Colonic mucosa (tissue), 4 donors: ENCODE measurements at places on chromosomes 7 and 10. TPM values are rescaled to one million over a fixed set of nuclear protein-coding genes. Genes with fewer than 3 reads are reported as not detected.
A peak's percentile ranks its signal among the peaks of the same experiment; 100 is the strongest.

DNA sequence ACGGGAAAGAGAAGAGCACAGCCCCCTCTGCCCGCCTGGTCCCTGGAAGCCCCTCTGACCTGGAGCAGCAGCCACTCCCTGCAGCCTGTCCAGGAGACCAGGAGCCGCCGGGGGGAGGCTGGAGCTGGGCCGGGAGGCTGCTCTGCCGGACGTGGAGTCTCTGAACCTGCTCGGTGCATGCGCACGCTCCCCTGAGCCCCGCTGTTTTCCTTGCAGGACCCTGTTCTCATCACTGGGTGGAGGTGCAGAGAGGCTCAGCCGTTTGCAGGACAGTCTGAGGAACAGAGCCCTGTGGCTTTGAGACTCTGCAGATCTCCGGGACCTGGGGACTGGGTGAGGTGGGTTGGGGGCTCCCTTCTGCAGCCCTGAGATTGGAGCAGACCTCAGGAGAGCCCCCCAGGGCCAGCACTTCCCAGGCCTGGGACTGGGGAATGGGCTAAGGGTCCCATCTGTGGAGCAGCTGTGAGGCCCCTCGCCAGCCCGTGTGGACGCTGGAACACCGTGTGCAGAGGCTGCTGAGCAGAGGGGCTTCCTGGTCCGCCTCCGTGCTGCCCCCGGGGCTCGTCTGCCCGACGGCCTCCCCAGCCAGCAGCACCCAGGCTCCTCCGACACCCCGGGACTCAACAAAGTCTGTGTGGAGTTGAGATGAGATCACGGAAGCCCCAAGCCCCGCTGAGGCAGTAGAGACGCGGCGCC, 48.5 kb upstream of the ADGRA1 start:
- H3K4me3 ChIP-seq: no peak overlapping the region
- peaks cover 7% of the 10 kb centered on the region for H3K27me3 ChIP-seq
- H3K4me1 ChIP-seq: no peaks in the 10 kb centered on the region

GRCh38 chr7:155998766-155999630, 186.7 kb upstream of the SHH start:
- H3K4me1 ChIP-seq: no peaks in the 10 kb centered on the region
- no peak overlapping the region for H3K4me3 ChIP-seq
- H3K36me3 ChIP-seq: no peaks in the 10 kb centered on the region

GRCh38 chr10:71473671-71474599, 77.2 kb downstream of the CDH23 start:
- no peaks in the 10 kb centered on the region for H3K27me3 ChIP-seq
- no peak overlapping the region for H3K27ac ChIP-seq

- no peaks in the 10 kb centered on the region for H3K4me1 ChIP-seq
- no peak overlapping the region for H3K27ac ChIP-seq
- no peak overlapping the region for H3K4me3 ChIP-seq
Measured at GRCh38 chr7:70670288-70670687, 461.7 kb upstream of the GALNT17 start.

PDZD7 gene
- 0.19 TPM for total RNA-seq

GRCh38 chr10:70587045-70587658, 15.4 kb downstream of the PRF1 start:
- no peaks in the 10 kb centered on the region for H3K36me3 ChIP-seq
- no peak overlapping the region for H3K27ac ChIP-seq
- no peak overlapping the region for H3K4me3 ChIP-seq
- no peak for DNase-seq
- H3K4me1 ChIP-seq: no peaks in the 10 kb centered on the region
- no peaks in the 10 kb centered on the region for H3K27me3 ChIP-seq

DNA sequence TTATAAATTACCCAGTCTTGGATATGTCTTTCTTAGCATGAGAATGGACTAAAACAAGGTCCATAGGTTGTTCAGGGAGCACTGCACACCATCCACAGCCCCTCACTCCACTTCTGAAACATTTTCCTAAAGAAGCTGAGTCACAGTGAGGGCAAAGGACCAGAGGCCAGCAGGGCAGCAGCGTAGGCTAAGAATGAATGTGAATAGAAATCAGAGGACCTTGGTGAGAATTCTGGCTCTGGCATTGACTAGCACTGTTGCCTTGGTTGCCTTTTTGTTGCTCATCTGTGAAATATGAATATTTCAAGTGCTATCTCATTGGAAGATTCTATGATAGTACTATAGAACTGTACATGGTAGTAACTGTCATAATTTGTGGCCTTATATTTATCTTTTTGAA, 41.7 kb upstream of the TOMM7 start:
- H3K27ac ChIP-seq: no peak overlapping the region
- DNase-seq: no peak
- H3K4me3 ChIP-seq: no peak overlapping the region

DRGX gene
- total RNA-seq: 0.16 TPM

DNA sequence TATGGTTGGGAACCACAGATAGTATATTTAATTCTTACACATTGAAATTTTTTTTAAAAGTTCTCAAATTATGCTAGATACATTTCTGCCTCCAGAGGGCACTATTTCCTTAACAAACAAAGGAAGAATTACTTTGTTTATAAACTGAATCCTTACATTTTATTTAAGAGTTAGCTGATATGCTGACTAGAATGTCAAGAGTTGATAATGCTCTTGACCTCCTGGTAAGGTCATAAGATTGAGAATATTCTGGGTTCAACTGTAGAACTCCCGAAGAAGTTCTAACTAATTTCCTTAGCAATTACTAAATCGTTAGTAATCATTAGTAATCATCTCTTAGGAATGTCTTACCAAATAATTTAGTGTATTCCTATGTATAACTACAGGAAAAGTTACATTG, 95.3 kb upstream of the CYP26C1 start:
- no peaks in the 10 kb centered on the region for H3K4me1 ChIP-seq
- no peaks in the 10 kb centered on the region for H3K36me3 ChIP-seq
- H3K4me3 ChIP-seq: no peak overlapping the region
- H3K27ac ChIP-seq: no peak overlapping the region
- DNase-seq: no peak

- H3K4me3 ChIP-seq: no peak overlapping the region
- no peak for DNase-seq
- H3K4me1 ChIP-seq: peaks cover 4% of the 10 kb centered on the region
- H3K36me3 ChIP-seq: no peaks in the 10 kb centered on the region
- H3K27ac ChIP-seq: no peak overlapping the region
Measured at GRCh38 chr7:33909318-33909717, 4.0 kb downstream of the BMPER start.

GRCh38 chr7:610531-611280, 91.1 kb upstream of the PDGFA start:
- H3K36me3 ChIP-seq: no peaks in the 10 kb centered on the region
- no peaks in the 10 kb centered on the region for H3K4me1 ChIP-seq
- H3K4me3 ChIP-seq: no peak overlapping the region
- H3K27me3 ChIP-seq: no peaks in the 10 kb centered on the region
- no peak for DNase-seq

GRCh38 chr7:7703427-7703826, 15.0 kb downstream of the RPA3 start:
- H3K27me3 ChIP-seq: no peaks in the 10 kb centered on the region
- H3K4me3 ChIP-seq: no peak overlapping the region
- H3K27ac ChIP-seq: no peak overlapping the region
- no peak for DNase-seq
- no peaks in the 10 kb centered on the region for H3K4me1 ChIP-seq

DNA sequence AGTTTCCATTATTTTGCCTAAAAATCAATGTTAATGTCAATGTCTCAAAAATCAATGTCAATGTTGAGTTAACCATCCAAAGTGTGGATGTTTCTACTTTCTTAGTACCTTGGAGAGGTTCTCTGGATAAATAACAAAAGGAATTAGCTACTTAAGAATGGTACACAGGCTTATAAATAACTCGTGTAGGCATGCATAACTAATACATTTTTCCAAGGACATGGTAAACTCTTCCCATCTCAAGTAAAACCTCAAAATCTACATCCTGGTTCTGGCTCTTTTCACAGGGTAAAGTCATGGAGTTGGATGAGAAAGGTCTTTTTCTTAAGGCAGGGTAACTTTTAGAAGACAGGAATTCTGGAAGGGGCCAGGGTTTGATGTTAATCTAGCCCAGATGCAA, 59.9 kb downstream of the CAV1 start:
- H3K4me3 ChIP-seq: no peak overlapping the region
- no peaks in the 10 kb centered on the region for H3K36me3 ChIP-seq
- H3K27ac ChIP-seq: no peak overlapping the region

GRCh38 chr10:86261941-86262687, 104.5 kb downstream of the GRID1 start:
- no peak overlapping the region for H3K4me3 ChIP-seq
- no peak overlapping the region for H3K27ac ChIP-seq
- H3K4me1 ChIP-seq: no peaks in the 10 kb centered on the region
- no peaks in the 10 kb centered on the region for H3K36me3 ChIP-seq
- DNase-seq: no peak

GRCh38 chr7:87852306-87852705, 23.9 kb downstream of the SLC25A40 start:
- no peak overlapping the region for H3K27ac ChIP-seq
- no peaks in the 10 kb centered on the region for H3K36me3 ChIP-seq
- no peaks in the 10 kb centered on the region for H3K4me1 ChIP-seq
- H3K27me3 ChIP-seq: no peaks in the 10 kb centered on the region
- no peak overlapping the region for H3K4me3 ChIP-seq

- H3K4me3 ChIP-seq: no peak overlapping the region
- H3K36me3 ChIP-seq: no peaks in the 10 kb centered on the region
- H3K27me3 ChIP-seq: peaks cover 8% of the 10 kb centered on the region
- H3K4me1 ChIP-seq: no peaks in the 10 kb centered on the region
- H3K27ac ChIP-seq: no peak overlapping the region
Measured at GRCh38 chr10:100759331-100759730, 13.9 kb downstream of the PAX2 start.

DNA sequence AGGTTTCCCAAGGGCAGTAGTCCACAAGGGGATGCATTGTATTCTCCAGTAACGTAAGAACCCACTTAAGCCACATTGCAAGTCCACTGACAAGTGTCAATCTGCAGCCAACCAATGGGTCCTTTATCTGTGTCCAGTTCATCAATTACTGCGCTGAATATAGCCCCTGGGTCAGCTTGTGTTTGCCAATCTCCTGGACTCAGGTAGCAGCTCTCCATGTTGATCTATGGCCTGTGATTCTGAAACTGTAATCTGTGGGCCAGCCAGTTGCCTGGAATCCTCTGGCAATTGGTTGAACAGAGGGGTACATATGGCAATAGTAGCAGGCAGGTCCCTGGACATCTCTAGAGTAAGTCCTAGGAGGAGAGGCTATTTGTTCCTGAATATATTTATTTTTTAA, 8.8 kb upstream of the TMEM248 start:
- H3K27me3 ChIP-seq: no peaks in the 10 kb centered on the region
- no peak overlapping the region for H3K4me3 ChIP-seq
- no peaks in the 10 kb centered on the region for H3K4me1 ChIP-seq
- H3K36me3 ChIP-seq: no peaks in the 10 kb centered on the region
- H3K27ac ChIP-seq: no peak overlapping the region

FOXI2 gene
- not detected for total RNA-seq

DNA sequence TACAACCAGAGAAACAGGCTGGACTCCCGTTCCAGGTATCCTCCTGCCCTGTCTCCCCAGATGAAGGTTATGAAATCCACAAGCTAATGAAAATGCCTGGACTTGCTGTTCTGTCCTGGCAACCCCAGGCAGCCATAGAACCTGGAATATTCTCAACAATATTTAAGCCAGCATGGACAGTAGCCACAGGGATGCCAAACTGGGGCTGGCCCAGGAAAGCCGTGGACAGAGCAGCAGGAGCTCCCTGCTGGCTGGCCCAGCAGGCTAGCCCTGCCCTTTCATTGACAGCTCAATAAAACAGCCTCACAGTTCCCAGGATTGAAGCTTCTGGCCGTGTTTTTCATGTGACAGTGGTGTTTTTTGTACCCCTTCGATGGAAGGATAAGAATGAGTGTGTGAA, 230.6 kb downstream of the BMPER start:
- H3K4me1 ChIP-seq: no peaks in the 10 kb centered on the region
- H3K4me3 ChIP-seq: no peak overlapping the region
- no peak for DNase-seq
- no peak overlapping the region for H3K27ac ChIP-seq
- H3K27me3 ChIP-seq: no peaks in the 10 kb centered on the region
- H3K36me3 ChIP-seq: no peaks in the 10 kb centered on the region

GLRX3 gene
- total RNA-seq: 50.0 TPM

LLCFC1 gene
- not detected for total RNA-seq

SPDYE1 gene
- total RNA-seq: not detected

- H3K4me1 ChIP-seq: peaks cover 3% of the 10 kb centered on the region
- peak overlapping the region; percentile 80 for H3K4me3 ChIP-seq
- DNase-seq: peak; percentile 40
- H3K27ac ChIP-seq: peak overlapping the region; percentile 66
- H3K27me3 ChIP-seq: no peaks in the 10 kb centered on the region
- H3K36me3 ChIP-seq: no peaks in the 10 kb centered on the region
Measured at GRCh38 chr7:128938544-128939074, 882 bp downstream of the IRF5 start.

- H3K4me3 ChIP-seq: peak within 1 kb of the TSS; percentile 36
- H3K27ac ChIP-seq: no peak within 1 kb of the TSS
- no peaks in the 10 kb centered on the region for H3K4me1 ChIP-seq
- DNase-seq: peak; percentile 59
- no peaks in the 10 kb centered on the region for H3K36me3 ChIP-seq
- H3K27me3 ChIP-seq: no peaks in the 10 kb centered on the region
Measured at GRCh38 chr7:29146057-29146706, at the start of gene CPVL. CPVL (minus strand) TSS chr7:29146537; CDS start chr7:29121061, 25,476 bp downstream.

HKDC1 gene
- 14.7 TPM for total RNA-seq

SPDYE18 gene
- not detected for total RNA-seq

DNA sequence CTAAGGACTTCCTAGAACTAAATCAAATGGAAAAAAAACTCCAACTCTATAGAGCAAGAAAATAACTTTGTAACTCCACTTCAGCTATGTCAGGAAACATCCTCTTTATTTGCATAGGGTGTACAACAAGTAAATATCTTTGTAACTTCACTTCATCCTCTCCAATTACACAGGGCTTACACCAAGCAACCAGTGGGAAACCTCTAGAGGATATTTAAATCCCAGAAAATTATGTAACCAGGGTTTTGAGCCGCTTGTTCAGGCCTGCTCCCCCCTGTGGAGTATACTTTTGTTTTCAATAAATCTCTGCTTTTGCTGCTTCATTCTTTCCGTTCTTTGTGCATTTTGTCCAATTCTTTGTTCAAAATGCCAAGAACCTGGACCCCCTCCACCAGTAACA, 22.2 kb downstream of the LIPJ start:
- no peak overlapping the region for H3K27ac ChIP-seq
- no peak for DNase-seq
- H3K4me1 ChIP-seq: no peaks in the 10 kb centered on the region
- H3K27me3 ChIP-seq: no peaks in the 10 kb centered on the region
